Aorta (tissue), 5 donors: ENCODE measurements at places on chromosomes 11 and 22.
A peak's percentile ranks its signal among the peaks of the same experiment; 100 is the strongest.

DNA sequence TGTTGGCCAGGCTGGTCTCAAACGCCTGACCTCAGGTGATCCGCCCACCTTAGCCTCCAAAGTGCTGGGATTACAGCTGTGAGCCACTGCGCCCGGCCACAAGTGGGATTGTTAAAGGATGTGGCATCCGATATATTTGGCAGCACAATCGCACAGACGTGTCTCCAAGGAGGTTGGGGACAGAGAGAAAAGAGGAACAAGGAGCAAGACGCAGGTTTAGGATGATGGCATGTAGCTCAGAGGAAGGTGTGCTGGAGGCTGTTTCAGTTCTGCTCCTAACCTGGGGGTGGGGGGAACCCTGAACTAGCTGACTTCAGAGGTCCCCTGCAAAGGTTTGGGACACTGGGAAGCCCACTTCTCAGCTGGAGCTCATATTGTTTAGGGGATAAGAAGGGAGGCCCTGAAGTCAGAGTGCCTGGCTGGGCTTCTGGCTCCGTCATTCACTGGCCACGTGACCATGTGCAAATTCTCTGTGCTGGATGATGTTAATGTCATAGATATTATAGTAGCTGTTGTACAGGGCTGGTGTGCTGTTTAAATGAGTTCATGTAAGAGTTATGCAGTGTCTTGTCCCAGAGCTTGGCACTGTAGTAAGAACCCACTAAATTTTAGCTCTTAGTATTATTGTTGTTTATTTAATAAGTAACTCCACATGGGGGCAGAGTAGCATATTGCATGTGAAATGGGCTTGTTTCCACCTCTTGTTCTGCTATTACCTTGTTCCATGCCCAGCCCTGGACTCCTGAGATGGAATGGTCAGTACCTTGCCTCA, 129.7 kb downstream of the ST3GAL4 start:
- no peak overlapping the region for H3K27ac ChIP-seq
- H3K27me3 ChIP-seq = no peaks in the 10 kb centered on the region
- H3K4me3 ChIP-seq = no peak overlapping the region
- DNase-seq = peak; percentile 59
- no peaks in the 10 kb centered on the region for H3K36me3 ChIP-seq

GRCh38 chr22:47565607-47566006, 803.2 kb downstream of the TBC1D22A start:
- no peaks in the 10 kb centered on the region for H3K27me3 ChIP-seq
- DNase-seq = no peak
- no peaks in the 10 kb centered on the region for H3K36me3 ChIP-seq
- no peak overlapping the region for H3K27ac ChIP-seq

- DNase-seq = no peak
- H3K4me1 ChIP-seq = peaks cover 2% of the 10 kb centered on the region
- no peaks in the 10 kb centered on the region for H3K27me3 ChIP-seq
- no peak overlapping the region for H3K4me3 ChIP-seq
- H3K36me3 ChIP-seq = no peaks in the 10 kb centered on the region
- H3K27ac ChIP-seq = no peak overlapping the region
These were observed 2.4 kb upstream of the THRSP start for GRCh38 chr11:78061088-78061920.

DNA sequence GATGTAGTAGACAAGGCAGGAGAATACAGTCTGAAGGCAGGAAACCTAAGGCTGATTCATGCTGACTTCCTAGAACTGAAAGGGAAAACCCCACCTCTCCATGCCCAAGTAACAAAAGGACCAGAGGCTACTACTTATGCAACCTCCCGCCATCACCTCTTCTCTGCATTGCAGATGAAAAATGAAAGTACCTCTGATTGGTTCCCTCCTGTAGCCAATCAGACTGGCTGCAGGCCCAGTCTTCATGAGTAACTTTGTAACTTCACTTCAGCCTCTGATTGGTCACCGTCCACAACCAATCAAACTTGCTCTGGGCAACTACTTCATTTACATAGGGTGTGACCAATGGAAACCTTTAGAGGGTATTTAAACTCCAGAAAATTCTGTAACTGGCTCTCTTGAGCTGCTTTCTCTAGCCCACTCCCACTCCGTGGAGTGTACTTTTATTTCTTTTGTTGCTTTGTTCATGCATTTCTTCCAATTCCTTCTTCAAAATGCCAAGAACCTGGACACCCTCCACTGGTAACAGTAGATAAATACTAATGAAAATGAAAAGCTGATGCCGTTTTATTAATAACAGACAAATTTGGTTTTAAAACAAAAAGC, 5.2 kb upstream of the MAP6 start:
- H3K36me3 ChIP-seq = no peaks in the 10 kb centered on the region
- H3K27ac ChIP-seq = no peak overlapping the region
- DNase-seq = no peak
- H3K4me3 ChIP-seq = no peak overlapping the region
- no peaks in the 10 kb centered on the region for H3K4me1 ChIP-seq

DNA sequence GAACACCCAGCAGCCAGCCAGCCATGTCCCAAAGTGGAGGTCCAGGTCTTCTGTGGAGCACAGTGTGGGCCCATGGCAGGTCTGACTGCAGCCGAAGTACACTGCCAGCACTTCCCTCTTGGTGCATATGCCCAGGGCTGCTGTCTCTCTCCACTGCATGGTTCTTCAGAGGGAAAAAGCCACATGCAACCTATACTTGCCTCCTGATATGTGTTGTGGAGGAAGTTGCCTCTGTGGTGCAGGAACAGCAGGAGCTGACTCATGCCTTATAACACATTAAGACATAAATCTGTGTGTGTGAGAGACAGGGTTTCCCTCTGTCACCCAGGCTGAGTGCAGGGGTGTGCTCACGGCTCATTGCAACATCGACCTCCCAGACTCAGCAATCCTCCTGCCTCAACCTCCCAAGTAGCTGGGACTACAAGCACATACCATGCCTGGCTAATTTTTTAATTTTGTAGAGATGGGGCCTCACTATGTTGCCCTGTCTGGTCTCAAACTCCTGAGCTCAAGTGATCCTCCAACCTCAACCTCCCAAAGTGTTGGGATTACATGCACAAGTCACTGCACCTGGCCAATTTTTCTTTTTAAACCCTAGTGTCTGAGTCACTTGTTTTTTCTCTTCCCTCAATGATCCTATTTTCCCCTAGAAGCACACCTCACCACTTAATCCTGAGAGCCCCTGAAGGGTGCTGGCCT, 98.8 kb downstream of the MPPED2 start:
- no peak overlapping the region for H3K4me3 ChIP-seq
- H3K27ac ChIP-seq = peak overlapping the region; percentile 88
- H3K4me1 ChIP-seq = no peaks in the 10 kb centered on the region
- no peaks in the 10 kb centered on the region for H3K36me3 ChIP-seq
- peak; percentile 61 for DNase-seq

DNA sequence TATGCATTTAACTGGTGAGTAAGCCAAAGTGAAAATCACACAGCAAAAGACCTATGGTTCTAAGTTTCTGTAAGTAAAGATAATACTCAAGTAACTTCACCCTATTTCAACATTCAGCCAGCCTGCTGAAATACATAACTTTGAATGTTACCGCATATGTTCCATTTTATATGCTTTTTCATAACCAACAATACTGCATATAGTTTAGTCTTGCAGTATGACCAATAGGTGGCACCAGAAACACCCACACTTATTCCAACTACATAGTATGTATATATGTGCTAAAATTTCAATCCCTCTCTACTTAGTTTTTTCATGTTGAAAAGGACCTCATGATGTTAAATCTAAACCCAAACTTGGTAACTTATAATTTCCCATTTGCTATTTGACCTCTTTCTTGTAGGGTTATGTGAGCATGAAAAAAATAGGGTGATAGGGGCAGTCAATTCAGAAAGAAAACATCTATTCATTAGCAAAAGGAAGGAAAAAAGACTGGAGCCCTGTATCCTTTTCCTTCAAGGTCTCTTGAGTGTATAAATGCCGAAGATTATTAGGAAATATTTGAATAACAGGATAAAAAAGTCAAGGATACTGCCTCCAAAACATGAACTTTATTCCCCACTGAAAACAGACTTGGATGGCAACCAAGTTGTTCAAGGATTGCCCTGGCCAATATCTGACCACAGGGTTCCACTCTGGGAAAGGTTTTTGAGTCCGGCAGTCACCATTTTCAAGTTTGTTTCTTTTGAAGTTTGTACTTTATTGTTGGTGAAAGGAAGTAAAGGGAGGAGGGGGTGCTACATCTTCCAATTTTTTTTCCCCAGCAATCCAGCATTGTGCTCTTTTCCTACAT, 23.8 kb upstream of the FZD4 start:
- H3K36me3 ChIP-seq = no peaks in the 10 kb centered on the region
- H3K27ac ChIP-seq = no peak overlapping the region
- DNase-seq = no peak
- no peak overlapping the region for H3K4me3 ChIP-seq

DNA sequence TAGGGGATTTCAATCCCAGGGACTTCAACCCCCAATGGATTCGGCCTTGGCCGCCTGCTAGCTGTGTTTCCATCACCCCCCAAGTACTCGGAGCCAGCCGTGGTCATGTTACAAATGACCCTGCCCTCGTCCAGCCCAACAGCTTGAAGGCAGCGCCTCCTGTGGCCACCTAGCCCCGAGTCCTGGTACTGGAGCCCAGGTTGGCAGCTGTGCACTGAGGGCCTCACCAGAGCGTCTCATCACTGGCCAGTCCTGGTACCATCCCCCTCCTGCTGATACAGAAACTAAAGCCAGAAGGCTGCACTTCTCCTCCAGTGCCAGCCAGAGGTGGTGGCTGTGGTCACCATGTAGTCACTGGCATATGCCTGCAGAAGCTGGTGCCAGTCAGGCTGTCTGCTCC, 44.9 kb upstream of the FADD start:
- no peak overlapping the region for H3K27ac ChIP-seq
- DNase-seq = no peak
- no peak overlapping the region for H3K4me3 ChIP-seq
- H3K36me3 ChIP-seq = peaks cover 4% of the 10 kb centered on the region
- H3K27me3 ChIP-seq = no peaks in the 10 kb centered on the region

DNA sequence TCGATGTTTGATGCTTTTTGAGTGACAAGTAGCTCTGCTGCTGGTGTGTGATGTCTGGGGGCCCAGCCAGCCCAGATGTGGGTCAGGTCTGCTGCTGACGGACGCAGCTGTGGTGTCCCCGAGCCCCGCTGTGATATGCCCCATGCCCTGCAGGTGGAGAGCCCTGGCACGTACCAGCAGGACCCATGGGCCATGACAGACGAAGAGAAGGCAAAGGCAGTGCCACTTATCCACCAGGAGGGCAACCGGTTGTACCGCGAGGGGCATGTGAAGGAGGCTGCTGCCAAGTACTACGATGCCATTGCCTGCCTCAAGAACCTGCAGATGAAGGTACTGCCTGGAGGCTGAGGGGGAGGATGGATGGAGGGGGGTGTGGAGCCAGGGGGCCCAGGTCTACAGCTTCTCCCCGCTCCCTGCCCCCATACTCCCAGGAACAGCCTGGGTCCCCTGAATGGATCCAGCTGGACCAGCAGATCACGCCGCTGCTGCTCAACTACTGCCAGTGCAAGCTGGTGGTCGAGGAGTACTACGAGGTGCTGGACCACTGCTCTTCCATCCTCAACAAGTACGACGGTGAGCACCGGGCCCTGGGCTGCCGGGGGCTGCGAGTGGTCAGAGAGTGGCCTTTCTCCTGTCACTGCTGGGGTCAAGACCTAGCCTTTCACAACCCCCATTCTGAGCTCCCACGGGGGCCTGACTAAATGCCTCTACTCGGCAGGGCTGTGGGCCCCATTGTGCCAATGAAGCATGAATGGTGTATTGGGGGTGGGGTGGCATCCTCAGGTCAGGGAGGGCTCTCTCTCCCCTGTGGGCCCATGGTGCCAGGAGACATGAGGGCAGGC, 7.3 kb downstream of the AIP start:
- H3K27me3 ChIP-seq = no peaks in the 10 kb centered on the region
- no peak overlapping the region for H3K4me3 ChIP-seq
- H3K36me3 ChIP-seq = no peaks in the 10 kb centered on the region
- no peak overlapping the region for H3K27ac ChIP-seq
- H3K4me1 ChIP-seq = no peaks in the 10 kb centered on the region
- DNase-seq = peak; percentile 43

DNA sequence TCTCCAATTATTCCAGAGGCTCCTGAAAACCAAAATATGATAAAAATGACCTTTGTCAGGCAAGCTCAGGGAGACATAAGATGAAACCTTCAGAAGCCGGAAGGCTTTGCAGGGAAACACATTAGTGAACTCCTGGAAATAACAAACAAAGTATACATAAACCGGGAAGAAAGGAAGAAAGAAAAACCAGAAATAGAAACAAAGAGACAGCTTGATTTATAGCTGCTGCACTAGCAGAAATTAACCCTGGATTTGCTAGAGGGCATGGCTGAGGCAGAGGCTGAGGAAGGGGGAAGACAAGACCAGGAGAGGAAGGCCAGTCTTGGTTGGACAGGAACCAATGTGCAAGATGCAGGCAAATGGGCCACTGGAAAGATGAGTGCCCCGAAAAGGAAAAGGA, 33.3 kb downstream of the SLC22A25 start:
- H3K36me3 ChIP-seq = no peaks in the 10 kb centered on the region
- no peak overlapping the region for H3K4me3 ChIP-seq
- no peak overlapping the region for H3K27ac ChIP-seq
- H3K27me3 ChIP-seq = no peaks in the 10 kb centered on the region

- H3K4me1 ChIP-seq = no peaks in the 10 kb centered on the region
- peaks cover 1% of the 10 kb centered on the region for H3K27me3 ChIP-seq
These were observed 4.2 kb upstream of the NEAT1 start for GRCh38 chr11:65418431-65418680.

DNA sequence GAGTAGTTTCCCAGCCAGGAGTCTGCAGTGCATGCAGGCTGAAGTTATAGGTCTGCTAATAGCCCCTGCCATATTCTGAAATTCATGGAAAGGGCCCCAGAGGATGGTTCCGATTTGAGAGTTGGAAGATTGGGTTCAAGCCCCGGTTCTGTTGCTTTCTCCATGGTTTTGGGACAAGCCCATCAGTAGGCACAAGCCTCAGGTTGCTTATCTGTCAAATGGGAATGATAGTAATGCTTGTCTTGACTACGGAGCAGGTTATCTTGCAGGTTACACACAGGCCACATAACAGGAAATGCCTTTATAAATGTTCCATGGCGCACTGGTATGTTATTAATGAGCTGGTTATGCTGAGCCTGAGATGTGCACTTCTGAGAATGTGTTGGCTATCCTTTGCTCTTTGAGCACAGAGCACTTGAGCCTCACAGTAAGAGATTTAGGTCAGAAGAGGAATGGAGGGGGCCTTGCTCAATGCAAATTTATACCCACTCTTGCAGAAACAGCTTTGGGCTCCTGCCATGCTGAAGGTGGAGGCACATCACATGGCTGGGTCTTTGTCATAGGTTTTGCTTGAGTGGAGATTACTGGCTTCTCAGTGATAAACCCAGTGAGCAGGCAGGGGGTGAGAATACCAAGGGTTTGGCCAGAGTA, 47.1 kb downstream of the ZNRF3 start:
- peak; percentile 8 for DNase-seq
- peaks cover 10% of the 10 kb centered on the region for H3K4me1 ChIP-seq
- no peaks in the 10 kb centered on the region for H3K27me3 ChIP-seq

DNA sequence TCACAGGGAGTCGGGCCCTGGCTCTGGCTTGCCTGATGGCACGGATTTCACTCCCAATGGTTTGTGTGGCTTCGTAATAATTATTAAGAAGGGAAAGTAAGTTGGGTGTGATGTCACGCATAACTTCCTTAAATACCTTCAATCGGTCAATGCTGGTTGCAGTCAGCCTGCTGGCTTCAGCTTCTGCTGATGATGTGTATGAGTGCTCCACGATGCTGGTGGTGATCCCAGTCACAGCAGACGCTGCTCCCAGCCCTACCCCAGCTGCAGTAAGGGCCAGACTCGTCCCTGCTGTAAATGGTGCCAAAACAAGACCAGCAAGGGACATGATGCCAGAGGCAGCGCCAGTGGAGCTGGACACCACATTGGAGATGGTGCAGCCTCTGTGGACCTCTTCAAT, 19.1 kb downstream of the APOL3 start:
- no peaks in the 10 kb centered on the region for H3K4me1 ChIP-seq
- no peaks in the 10 kb centered on the region for H3K27me3 ChIP-seq
- no peaks in the 10 kb centered on the region for H3K36me3 ChIP-seq
